ENCODE measurements at places on chromosomes 1 and 21.

DNA sequence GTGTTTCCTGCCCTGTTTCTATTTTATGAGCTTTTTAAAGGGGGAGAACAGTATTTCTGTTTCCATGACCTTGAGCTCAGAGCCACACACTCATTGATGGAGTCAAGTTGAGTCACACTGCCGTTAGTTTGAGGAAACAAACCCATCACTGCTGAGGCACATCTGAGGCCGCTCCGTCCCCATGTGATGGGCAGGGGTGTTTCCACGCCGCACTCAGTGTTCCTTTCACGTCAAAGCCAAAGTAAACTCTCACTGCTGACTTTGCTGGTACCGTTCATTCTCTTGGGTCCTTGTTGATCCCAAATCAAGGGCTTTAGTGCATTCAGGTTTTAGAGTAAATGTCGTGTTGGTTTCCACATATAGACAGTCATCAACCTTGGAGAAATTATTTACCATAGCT, 48.8 kb downstream of the PKNOX1 start:
- no peak for DNase-seq

GRCh38 chr1:41650028-41650880, 165.8 kb upstream of the EDN2 start:
- DNase-seq, result peak; percentile 29

GRCh38 chr1:198253668-198254067, 96.9 kb downstream of the NEK7 start:
- DNase-seq, result no peak

GRCh38 chr1:44988531-44989156, 2.2 kb upstream of the EIF2B3 start:
- DNase-seq, result no peak

DNA sequence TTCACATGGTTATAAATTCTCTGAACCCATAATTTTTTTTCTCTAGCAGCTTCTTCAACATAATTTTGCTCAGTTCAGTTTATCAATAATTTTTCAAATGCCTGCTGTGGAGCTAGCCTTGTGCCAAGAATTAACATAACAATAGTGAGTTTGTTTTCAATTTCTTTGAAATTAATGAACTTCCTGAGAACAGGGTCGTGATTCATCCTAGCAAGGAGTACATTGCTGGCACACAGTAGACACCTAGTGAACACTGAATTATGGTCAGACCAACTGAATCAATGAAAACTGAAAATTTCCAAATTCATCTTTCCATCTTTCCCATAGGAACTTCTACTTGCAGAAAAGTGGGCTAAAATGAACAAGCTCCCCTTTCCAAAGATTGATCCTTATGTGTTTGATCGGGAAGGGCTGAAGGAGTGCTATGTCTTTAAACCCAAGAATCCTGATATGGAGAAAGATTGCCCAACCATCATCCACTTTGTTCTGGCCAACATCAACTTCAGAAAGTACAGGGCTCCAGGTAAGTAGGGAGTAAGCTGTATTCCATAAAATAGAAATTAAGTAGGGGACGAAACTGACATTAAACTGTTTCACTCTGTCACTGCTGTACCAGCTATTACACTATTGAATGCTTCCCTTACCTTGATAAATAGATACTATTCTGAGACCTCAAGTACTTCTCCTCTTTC, 148.7 kb downstream of the PLA2G4A start:
- DNase-seq, result no peak

DNA sequence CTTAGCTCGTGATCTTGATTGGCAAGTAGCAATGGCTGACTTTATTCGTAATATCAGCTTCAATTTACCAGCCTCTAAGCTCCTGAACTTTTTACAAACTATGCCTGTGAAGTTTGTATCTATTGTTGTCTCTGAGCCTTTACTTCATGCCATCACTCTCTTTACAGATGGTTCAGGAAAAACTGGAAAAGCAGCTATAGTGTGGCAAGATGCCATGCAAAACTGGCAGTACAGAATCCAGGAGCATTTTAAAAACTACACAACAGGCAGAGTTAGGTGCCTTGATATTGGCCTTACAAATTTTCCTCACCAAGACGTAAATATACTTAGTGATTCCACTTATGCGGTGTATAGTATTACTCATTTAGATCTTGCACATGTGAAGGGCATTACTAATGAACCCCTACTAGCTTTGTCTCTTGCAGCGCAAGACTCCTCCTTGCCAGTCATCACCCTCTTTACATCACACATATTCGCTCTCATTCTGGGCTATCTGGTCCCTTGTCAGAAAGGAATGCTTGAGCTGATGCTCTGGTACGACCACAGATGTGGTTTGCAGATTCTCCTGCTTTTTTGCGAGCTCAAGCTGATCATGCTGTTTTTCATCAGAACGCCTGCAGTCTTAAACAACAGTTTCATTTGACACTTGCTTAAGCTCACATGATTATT, 36.3 kb downstream of the CLCA1 start:
- no peak for DNase-seq

GRCh38 chr21:41536827-41537103, 28.8 kb upstream of the TMPRSS2 start:
- DNase-seq, result no peak

- no peak for DNase-seq
These were observed 40.7 kb upstream of the VASH2 start for GRCh38 chr1:212909652-212910063.

DNA sequence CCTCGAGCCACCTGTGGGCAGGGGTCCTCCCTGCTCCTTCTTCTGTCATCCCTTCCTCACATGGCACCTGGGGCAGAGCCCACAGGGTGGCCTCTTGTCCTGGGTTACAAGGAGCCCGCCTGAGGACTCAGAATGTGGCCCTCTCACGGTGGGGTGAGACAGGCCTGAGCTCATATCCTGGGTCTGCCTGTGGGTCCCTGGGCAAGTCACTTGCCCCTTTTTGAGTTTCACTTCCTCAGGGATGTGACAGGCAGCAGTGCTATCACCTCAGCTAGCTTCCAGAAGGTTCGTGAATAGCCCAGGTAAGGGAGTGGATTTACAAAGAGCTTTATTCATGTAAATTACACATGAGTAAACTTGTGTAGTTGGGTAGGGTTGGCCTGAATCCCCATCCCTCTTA, 33.5 kb downstream of the HTR6 start:
- DNase-seq, result no peak

- DNase-seq, result no peak
These were observed 33.4 kb downstream of the NUCKS1 start for GRCh38 chr1:205716371-205717132.

GRCh38 chr1:166952002-166952746, 23.2 kb downstream of the ILDR2 start:
- peak; percentile 40 for DNase-seq

DNA sequence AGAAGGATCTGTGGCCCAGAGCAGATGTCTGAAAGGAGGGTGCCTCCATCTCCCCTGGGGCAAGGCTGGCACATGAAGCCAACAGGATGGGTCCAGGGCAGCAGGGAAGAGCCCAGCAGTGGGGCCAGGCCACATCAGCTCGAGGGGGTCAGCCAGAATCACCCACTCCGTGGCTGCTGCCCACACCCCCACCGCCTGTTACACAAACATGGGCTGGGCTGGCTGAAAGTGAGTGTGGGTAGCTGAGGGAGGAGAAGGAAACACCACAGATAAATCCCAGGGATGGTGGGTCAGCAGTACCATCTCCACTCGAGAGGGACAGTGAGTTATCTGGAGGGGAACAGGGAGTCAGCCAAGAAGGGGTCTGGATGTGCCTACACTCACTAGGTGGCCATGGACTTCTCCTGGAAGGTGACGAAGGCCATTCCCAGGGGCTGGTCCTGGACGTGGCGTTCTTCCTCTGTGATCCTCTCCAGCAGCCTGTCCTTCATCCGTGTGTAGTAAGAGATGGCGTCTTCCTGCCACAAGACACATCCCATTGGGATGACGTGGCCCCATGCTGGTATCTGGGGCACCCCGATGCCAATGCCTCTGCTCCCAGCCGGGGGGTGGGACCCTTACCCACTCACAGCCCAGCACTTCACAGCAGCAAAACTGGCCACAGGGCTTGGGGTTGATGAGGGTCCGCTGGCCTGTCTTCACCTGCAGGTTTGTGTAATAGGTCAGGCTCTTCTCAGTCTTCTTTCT, 20.2 kb downstream of the TMEM63A start:
- no peak for DNase-seq

DNA sequence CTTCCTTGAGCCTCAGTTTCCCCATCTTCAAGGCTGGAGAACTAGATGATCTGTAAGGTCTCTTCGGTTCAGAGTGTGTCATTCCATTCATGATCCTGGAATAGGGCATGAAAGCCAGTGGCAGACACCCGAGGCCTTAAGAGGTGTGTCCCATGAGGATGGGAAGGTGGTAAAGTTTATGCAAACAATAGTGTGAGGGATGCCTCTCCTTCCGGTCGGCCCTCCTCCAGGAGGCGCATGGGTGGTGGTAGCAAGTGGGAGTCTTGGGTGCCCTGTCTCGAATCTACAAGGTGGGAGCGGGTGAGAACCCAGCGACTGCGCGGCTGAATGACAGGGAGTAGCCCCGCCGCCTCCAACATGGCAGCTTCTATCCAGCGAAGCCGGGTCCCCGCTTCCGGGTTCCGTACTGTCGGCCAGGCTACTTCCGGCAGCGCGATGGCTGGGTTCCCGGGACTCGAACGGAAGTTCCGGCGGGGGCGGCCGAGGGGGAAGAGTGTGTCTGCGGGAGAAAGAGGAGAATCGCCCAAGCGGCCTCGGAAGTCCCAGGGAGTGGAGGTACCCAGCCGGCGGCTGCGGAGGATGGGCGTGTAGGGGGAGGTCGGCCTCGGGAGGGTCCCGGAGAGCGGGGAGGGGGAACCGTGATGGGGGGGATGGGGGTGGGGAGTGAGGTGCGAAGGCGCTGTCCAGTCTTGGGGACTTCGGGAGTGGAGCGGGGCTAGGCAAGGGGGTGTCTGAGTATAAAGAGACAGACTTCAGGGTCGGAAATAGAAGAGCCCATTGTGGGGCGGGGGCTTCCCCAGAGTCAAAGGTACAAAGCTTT, at the start of gene LYPLA2:
Gene LYPLA2, plus strand, starts transcription at position 450 of the 820 bp plus-strand sequence. CDS start 1,538 bp downstream, outside the sequence.
- peak; percentile 96 for DNase-seq

DNA sequence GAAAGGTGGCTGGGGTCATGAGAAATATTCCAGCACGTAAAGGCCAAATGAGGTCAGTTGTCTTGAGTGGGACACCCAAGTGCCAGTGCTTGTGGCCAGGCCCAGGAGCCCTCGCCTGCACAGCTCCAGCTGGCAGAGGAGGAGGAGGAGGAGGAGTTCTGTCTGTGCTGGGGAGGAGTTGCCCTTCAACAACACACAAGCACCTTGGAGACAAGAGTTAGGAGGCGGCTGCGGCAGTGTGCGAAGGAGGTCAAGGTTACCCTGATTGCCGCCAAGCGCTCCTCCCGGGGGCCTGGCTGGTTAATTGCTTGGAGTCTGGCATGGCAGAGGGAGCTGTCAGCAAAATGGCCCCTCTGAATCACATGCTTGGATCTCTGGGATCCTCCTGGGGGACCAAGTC, 45.1 kb downstream of the GRIK3 start:
- no peak for DNase-seq

GRCh38 chr1:157862114-157863070, 20.8 kb upstream of the CD5L start:
- no peak for DNase-seq

DNA sequence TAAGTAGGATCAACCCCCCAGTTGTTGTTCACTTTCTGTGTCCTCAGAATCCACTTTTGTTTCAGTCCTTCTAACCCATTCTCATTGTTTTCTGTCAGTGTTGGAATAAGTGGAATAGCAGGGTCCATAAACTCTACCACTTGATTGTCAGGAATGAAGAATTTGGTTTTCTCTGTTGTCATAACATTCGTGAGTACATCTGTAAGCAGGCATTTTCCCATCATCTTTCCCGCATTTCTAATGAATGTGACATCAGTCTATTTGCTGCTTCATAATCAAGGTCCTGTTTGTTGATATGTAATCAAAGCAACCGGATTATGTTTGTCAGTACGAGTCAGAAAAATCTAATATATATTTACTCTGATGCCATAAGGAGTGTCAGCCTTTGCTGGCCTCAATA, 147.1 kb downstream of the KIF26B start:
- no peak for DNase-seq

DNA sequence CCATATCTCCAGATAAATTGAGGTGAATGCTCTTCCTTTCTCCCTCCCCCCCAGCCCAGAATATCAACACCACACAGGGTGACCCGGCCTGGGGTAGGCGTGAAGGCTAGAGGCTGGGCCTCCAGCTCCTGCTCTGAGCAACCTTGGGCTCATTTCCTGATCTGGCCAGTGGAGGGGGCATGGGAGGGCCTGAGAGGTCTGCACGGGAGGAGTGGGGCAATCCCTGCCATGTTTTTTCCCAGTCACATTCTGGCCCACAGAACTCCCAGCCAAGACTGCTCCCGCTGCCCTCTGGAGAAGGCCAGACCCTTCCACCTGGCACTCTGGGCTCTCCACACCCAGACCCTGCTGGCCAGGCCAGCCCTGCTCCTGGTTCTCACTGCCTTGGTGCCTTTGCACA, 3.9 kb downstream of the CLDN19 start:
- DNase-seq, result no peak

DNA sequence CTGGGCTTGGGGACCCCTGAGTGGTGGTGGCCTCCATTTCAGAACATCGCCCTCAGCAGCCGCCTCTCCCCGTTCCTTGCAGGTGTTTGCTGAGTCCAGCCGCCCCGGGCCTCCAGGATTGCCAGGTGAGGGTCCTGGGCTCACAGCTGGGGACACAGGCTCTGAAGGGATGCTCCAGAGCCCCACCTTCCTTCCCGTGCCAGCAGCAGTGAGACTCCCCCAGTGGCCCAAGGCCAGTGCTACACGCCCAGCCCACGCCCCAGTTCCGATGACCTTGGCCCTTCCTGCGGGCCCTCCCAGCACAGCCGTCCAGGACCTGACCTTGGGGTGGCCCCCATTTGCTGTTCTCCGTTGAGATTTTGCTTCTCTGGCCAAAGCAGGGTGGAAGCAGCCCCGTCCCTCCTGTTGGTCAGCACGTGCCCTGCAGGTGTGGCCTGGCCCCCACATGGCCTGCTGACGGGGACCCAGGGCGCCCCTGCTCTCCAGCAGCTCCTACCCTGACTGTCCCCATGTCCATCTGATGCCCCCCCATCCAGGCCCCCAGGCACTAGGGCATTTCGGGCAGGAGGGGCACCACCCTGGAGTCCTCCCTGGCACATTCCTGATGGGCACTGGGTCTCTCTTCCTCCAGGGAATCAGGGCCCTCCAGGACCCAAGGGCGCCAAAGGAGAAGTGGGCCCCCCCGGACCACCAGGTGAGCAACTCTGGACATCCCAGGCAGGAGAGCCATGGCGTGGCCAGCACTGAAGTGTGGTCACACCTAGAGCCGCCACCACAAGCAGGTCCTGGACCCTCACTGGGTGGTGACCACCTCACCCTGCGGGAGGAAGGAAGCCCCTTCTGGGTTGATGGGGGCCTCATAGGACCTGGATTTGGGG, 45.0 kb downstream of the SLC19A1 start:
- DNase-seq, result peak; percentile 18
